ENCODE measurements at places on chromosomes 5 and 9.

- no peak for DNase-seq
Observed at GRCh38 chr5:96717874-96718273, 55.7 kb downstream of the CAST start.

DNA sequence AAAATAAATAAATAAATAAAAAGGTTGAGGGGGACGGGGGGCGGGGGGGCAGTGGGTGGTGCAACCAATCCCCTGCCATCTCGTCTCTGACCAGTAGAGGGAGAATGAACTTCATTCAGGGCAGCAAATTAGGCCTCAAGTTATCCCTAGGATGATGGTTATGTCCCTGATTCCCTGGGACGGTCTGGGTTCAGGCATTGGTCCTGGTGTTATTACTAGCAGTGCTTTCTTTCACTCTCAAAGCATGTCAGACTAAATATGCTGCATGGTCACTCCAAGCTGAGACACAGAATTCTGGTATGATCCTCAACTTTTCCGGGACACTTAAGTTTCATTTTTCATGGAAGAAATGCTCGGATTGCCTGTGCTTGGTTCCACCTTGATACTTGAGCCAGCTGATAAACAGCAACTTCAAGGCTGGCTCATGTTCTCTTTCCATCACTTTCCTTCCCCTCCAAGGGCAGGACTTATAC lies 59.4 kb downstream of the DAP start:
- DNase-seq: no peak

DNA sequence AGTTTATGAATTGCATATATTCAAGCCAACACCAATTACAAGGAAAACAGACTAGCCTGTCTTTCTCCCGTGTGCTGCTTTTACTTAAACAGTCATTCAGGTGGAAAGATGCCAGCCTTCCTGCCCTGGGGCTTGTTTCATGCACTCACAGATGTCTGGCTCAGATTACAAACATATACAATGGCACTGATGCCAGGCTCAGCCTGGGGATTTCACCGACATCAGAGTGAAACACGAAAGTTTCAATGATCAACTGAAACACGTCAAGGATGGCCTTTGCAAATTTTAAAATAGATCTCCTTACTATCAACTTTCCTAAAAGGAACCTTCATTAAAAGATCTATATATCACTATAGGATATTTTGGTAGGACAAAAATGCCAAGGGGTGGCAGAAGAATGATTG lies 1576.5 kb downstream of the EFNA5 start:
- DNase-seq: no peak

DNA sequence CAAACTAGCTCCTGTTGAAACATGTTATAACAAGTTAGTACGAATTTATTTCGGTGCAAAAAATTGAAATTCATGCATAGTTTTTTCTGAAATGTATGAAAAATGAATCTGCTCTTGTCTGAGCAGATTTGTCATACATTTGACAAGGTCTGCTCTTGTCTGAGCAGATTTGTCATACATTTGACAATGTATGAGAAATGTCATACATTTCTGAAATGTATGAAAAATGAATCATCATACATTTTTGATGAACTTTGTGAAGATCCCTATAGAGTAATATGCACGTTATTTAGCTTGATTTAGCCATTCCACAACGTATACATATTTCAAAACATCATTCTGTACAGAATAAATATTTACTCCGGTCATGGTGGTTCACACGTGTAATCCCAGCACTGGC lies 85.9 kb upstream of the PARP8 start:
- no peak for DNase-seq

DNA sequence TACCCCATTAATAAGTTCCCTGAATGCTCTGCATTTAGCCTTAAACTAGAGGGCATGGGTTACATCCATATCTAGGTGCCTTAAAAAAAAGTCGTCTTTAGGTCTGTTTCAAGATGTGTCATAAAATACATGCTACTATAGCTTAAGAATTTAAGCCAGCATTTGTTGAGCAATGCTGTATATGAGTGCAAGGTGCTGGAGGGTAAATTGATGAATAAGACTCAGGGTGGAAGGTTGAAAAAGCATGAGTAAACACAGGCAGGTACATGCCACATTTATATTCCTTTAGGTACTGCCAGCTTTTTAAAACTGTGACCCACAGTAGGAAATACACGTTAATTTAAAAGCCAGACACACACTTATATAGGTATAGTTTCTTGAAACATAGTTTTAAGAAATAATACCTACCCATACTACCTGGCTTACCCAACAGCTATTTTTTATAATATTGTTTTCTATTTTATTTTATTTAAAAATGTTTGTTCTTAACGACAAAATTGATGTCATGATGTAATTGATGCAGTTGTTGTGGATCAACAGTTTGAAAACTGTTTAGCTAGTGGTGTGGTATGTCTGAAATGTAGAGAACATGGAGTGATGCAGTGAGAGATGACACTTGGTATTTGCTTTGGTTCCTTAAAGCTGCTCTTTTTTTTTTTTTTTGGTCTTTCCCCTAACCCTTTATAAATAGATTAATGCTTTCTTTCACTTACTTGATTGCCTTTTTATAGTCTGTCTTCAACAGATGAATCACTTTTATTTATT lies 3.9 kb downstream of the HMGCR start:
- no peak for DNase-seq

DNA sequence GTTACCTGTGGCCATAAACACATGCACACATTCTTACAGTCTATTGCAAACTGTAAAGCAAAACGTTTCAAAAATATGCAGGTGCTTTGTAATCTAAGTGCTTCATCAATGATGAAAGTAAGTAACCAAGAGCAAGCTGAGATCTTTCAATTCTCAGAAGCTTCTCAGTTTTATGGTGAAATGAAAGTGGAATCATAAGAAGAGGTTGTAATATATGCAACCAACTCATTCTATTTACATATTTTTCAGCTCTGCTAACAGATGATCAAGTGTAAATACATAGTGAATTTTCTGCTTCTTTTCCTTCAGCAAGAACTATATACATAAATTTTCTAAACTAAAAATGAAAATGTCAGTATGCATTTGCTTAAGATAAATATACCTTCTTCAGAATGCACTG lies 33.1 kb upstream of the PRDM9 start:
- no peak for DNase-seq

GRCh38 chr5:98698359-98698758 lies 75.1 kb upstream of the RGMB start:
- no peak for DNase-seq

DNA sequence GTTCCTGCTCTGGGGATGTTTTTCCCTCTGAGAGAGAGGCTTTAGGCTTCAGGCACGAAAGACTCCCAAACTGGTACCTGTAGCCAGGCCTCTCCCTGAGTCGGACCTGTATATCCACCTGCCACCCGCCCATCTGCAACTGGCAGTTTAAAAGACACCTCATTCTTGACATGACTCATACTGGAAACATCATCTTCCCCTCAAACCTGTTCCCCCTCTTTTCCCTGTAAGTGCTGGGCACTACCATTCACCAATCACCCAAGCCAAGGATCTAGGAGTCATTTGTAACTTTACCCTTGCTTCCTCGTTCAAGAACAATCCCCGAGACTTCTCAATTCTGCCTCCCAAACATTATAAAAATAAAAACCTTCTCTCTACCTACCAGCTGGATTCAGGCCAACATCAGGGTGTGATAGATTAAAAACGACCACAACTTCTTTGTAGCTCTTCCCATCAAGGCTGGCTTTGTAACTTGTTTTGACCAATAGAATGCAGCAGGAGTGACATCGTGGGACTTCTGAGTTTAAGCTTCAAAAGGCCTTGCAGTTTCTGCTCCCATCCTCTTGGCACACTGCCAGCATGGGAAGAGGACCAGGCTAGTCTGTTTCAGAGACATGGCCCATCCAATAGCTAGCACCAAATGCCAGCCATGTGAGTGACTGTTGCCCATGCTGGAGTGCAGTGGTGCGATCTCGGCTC lies 1.8 kb upstream of the WDR31 start:
- no peak for DNase-seq

DNA sequence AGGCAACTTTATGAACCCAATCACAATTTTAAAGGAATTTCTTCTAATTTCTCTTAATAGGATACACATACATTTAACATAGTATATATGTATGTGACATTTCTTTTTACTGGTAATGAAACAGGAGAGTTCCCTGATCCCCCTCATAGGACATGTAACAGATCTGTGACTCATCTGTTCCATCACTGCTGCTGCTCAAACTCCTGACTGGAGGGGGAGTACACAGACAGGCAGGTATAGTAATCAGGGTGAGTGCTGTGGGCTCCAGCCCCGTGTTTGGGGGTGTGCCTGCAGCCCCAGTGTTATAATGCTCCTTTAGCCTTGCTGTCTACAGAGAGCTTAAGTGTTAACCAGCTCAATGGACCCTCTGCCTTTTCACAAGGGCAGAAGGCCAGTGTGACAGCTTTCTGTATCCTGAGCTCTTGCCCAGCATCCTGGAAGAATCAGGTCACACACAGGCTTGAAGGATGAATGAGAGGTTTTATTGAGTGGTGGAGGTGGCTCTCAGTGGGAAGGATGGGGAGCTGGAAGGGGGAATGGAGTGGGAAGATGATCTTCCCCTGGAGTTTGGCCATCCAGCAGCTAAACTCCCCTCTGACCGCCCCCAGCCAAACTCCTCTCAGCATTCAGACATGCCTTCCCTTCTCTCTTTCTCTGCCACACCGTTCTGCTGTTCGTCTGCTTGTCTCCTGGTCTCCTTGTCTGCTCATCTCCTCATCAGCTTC lies 161.3 kb downstream of the ZNF608 start:
- no peak for DNase-seq
